ENCODE measurements at places on chromosomes 4 and X.

DNA sequence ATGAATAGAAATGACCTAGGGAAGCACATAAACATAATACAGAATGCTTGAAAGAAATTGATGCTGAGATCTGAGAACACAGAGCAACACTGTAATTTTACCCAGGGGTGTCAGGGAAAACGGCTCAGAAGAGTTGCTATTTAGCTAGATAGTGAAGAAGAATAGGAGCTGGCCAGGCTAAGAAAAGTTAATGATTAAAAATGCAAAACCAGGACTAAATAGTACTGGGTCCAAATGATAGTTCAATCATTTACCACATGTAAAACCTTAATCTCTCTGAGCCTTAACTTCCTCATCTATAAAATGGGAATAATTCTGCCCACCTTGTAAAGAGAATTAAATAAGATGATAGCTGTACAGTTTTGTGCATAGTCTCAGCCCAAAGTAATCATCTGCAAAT, 97.1 kb downstream of the PARM1 start:
- peaks cover 31% of the 10 kb centered on the region for H3K4me1 ChIP-seq
- no peaks in the 10 kb centered on the region for H3K27me3 ChIP-seq
- H3K36me3 ChIP-seq, result no peaks in the 10 kb centered on the region
- no peak overlapping the region for H3K4me3 ChIP-seq
- no peak overlapping the region for H3K27ac ChIP-seq

DNA sequence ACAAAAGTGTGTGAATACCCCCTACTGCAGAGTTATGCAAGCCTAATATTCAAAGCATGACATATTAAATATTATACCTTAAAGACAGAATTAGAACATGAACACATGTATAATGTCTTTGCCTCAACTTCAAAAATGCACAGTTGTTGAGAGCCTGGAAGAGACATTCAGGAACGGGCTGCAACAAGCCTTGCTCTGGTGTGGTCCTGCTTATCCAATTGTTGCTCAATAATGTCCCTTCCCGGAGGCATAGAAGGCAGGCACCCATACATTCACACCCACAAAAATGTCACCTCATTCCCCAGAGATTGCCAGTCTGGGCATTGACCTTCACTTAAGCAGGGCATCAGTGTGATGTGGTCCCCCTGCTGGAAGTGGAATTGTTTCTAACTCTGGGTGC, 238.8 kb downstream of the CBR4 start:
- no peaks in the 10 kb centered on the region for H3K36me3 ChIP-seq
- no peak overlapping the region for H3K27ac ChIP-seq
- H3K4me3 ChIP-seq, result no peak overlapping the region
- H3K4me1 ChIP-seq, result no peaks in the 10 kb centered on the region
- H3K27me3 ChIP-seq, result no peaks in the 10 kb centered on the region
- DNase-seq, result no peak

- no peak overlapping the region for H3K27ac ChIP-seq
- no peak for DNase-seq
- H3K36me3 ChIP-seq, result no peaks in the 10 kb centered on the region
- no peak overlapping the region for H3K4me3 ChIP-seq
- H3K4me1 ChIP-seq, result peaks cover 15% of the 10 kb centered on the region
These were observed 19.6 kb upstream of the SOD3 start for GRCh38 chr4:24775750-24776149.

DNA sequence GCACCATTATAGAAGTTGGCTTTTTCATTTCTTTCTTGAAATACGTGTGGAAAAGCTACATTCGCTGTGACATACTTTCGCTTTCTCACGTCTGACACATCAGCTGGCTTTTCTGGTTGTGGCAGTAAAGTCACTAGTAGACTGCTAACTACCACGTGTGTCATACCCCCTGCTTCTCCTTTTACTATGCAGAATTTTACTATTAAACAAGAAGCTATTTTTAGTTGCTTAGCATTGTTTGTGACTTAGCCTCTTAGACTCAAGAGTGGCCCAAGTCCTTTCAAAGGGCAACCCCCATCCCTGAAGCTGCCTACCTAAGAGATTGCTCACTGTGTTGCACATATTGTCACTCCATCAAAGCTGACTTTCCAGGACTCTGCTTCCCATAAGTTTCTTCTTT, 2.1 kb upstream of the IL2 start:
- H3K4me1 ChIP-seq, result no peaks in the 10 kb centered on the region
- no peaks in the 10 kb centered on the region for H3K27me3 ChIP-seq
- H3K4me3 ChIP-seq, result peak overlapping the region; percentile 4
- no peak overlapping the region for H3K27ac ChIP-seq

DNA sequence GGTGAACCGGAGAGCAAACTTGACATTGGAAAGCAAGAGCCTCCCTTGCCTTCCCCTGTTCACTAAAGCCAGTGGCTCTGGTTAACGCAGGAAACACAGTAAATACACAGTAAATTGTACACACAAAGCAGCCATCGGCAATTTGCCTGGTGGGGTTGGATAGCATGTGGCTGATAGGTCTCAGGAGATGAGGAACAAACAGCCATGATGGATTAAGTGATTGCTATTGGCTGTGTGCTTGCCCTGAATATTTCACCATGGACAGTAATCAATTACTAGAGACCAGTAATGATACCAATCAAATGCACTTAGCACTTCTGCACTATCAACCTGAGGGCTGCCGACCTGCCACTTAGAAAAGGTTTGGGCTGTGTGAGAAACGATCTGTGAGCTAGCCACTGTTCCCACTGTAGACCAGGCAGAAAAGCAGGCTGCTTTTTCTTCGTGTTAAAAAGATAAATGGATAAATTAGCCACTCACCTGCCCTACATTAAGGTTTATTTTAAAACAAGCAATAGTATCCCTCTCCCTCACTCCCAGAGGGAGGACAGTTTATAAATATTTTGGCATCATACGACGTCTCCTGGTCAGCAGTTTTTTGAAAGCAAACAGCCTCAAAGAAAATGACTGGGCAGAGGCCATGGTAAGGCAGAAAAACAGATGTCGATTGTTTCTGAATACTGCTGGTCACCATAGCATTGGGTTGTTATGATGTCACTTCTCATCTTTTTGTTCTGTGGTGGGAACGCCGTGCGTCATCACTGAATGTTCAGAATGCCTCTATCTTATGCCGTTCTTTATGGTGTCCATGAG, 167.1 kb downstream of the MAML3 start:
- no peaks in the 10 kb centered on the region for H3K27me3 ChIP-seq
- no peak overlapping the region for H3K4me3 ChIP-seq
- H3K36me3 ChIP-seq, result no peaks in the 10 kb centered on the region
- no peak for DNase-seq
- peaks cover 7% of the 10 kb centered on the region for H3K4me1 ChIP-seq

GRCh38 chr4:39596971-39597370, 41.7 kb downstream of the SMIM14 start:
- no peaks in the 10 kb centered on the region for H3K27me3 ChIP-seq
- DNase-seq, result no peak
- H3K27ac ChIP-seq, result no peak overlapping the region
- no peak overlapping the region for H3K4me3 ChIP-seq
- peaks cover 15% of the 10 kb centered on the region for H3K36me3 ChIP-seq
- H3K4me1 ChIP-seq, result no peaks in the 10 kb centered on the region

DNA sequence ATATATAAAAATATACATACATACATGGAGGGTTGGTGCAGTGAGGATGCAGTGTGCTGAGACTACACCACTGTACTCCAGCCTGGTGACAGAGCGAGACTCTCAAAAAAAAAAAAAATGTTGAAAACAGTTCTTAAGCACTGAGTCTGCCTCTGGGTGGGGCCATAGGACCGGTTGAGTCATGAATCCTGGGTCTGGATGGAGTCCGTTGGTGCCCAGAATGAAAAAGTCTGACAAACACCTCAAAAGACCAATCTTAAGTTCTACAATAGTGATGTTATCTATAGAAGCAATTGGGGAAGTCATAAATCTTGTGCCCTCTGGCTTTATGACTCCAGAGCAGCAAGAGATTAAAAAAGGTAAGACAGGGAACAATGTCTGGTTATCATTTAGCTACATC, 70.4 kb downstream of the FGFBP1 start:
- H3K4me1 ChIP-seq, result peaks cover 1% of the 10 kb centered on the region
- no peak overlapping the region for H3K4me3 ChIP-seq
- H3K36me3 ChIP-seq, result no peaks in the 10 kb centered on the region

GRCh38 chr4:77010841-77011354, 61.3 kb downstream of the SEPTIN11 start:
- no peak for DNase-seq
- H3K4me1 ChIP-seq, result peaks cover 21% of the 10 kb centered on the region
- no peaks in the 10 kb centered on the region for H3K36me3 ChIP-seq
- no peaks in the 10 kb centered on the region for H3K27me3 ChIP-seq
- no peak overlapping the region for H3K4me3 ChIP-seq
- no peak overlapping the region for H3K27ac ChIP-seq

GRCh38 chr4:88613417-88613875, 21.2 kb downstream of the HERC3 start:
- H3K4me1 ChIP-seq, result peaks cover 14% of the 10 kb centered on the region
- no peaks in the 10 kb centered on the region for H3K27me3 ChIP-seq
- no peak overlapping the region for H3K4me3 ChIP-seq
- H3K36me3 ChIP-seq, result peaks cover 77% of the 10 kb centered on the region

DNA sequence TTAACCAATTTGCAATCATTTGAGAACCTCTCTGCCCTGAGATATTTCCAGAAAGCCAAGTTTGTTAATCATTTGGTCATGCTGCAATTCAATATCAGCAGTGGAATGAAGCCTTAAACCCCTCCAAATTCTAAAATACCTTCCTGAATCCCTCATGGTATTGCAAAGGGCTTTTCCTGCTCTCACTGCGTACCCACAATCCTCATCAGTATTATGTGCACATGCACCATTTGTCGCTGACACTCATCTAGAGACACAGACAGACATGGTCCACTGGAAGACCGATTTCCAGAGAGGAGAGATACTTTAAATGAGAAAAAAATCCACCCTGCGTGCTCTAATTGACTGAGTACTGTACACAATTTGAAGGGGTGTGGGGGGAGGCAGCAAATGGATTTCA, 104.4 kb downstream of the GPC3 start:
- H3K36me3 ChIP-seq, result no peaks in the 10 kb centered on the region
- no peaks in the 10 kb centered on the region for H3K4me1 ChIP-seq
- no peak for DNase-seq
- peaks cover 4% of the 10 kb centered on the region for H3K27me3 ChIP-seq
- H3K4me3 ChIP-seq, result no peak overlapping the region

DNA sequence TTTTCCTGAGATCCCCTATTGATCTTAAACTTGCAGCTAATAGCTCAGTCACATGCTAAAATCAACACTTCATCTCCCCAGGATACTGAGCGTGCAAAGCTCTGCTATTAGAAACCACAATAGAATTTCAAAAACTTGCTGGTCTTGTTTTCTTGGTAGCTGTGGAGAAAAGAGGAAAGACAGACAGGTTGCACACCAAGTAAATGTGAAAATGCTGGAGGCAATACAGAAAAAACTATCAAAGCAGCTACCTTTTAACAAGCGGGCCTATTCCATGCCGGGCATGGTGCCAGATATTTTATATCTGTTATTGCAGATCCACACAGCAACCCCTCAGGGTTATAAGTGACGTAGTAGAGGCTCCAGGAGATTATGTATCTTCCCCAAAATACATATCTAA, 171.9 kb downstream of the DCTD start:
- DNase-seq, result no peak
- no peak overlapping the region for H3K27ac ChIP-seq
- no peaks in the 10 kb centered on the region for H3K27me3 ChIP-seq
- H3K4me1 ChIP-seq, result no peaks in the 10 kb centered on the region

DNA sequence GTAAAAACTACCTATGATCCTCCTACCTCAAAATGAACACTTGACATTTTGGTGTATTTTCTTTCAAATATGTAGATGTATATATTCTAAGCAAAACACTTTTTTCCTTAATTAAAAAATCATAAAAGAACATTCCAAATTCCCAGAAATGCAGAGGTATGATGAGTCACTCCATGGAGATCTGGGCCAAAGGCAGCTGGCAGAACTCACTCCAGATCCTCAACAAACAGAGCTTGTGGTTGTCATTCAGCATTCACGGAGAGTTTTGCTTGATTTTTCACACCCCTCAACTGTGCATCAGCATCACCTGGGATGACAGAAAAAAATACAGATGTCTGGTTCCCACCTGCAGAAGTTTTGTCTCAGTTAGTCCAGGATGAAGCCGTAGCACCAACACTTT, 144.6 kb downstream of the KIT start:
- no peaks in the 10 kb centered on the region for H3K27me3 ChIP-seq
- DNase-seq, result no peak
- no peak overlapping the region for H3K4me3 ChIP-seq
- H3K27ac ChIP-seq, result no peak overlapping the region

DNA sequence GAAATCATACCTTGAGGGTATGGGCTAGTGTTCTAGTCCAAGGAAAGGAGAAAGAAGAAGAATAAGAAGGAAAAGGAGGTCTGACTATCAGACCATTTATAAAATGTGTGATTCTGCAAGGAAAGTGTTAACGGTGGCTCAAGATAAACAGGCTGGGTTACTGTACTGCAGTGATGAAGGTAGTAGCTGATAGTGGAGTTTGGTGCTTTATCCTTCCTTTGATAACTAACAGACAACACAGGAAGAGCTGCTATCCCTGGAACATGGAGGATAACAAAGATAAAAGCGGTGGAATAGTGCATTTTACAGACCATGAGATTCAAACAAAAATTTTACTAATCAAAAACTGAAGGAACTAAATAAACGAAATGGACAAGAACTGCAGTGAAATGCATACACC, 2.6 kb downstream of the UNC5C start:
- H3K36me3 ChIP-seq, result no peaks in the 10 kb centered on the region
- H3K27me3 ChIP-seq, result peaks cover 22% of the 10 kb centered on the region
- no peak overlapping the region for H3K27ac ChIP-seq
- no peak overlapping the region for H3K4me3 ChIP-seq

- peak; percentile 12 for DNase-seq
- H3K36me3 ChIP-seq, result no peaks in the 10 kb centered on the region
- H3K4me3 ChIP-seq, result no peak within 1 kb of the TSS
- peaks cover 24% of the 10 kb centered on the region for H3K4me1 ChIP-seq
- H3K27me3 ChIP-seq, result peaks cover 5% of the 10 kb centered on the region
- H3K27ac ChIP-seq, result no peak within 1 kb of the TSS
These were observed at the start of gene SLC16A2 for GRCh38 chrX:74421036-74421739. Gene SLC16A2, plus strand, starts transcription at chrX:74421493. Its CDS starts 145 bp downstream, at chrX:74421638.

DNA sequence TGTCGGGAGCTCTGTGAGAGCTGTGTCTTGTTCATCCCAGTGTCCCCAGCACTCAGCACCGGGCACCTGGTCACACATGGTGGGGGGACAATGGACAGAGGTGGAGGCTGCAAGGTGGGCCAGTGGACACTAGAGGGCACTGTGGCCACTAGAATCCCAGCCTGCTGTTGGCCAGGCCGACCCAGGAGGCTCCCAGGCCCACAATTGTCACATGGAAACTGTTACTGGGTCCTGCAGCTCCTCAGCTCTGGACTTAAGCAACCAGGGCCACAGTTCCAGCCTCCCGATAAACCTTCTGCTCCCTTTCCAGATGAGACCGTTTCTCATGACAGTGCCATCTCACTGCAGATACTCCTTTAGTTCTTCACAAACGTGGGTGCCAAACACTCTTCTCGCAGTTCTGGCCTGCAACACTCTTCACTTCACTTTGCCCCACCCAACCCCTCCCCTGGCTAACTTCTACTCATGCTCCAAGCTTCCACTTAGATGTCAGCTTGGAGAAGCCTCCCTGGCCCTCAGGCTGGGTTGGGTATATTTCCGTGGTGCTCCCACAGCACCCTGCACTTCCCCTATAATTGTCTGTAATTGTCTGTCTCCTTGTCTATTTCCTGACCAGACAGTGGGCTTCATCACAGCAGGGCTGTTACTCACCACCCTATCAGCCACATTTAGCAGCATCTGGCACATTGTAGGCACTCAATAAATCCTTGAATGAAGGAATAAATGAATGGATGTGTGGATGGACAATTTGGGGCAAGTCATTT, 3.5 kb upstream of the IQSEC2 start:
- H3K4me3 ChIP-seq, result no peak overlapping the region
- peak; percentile 52 for DNase-seq
- peaks cover 74% of the 10 kb centered on the region for H3K4me1 ChIP-seq
- no peaks in the 10 kb centered on the region for H3K27me3 ChIP-seq
- no peaks in the 10 kb centered on the region for H3K36me3 ChIP-seq

GRCh38 chr4:40199179-40199670, 2.4 kb downstream of the RHOH start:
- H3K4me3 ChIP-seq, result no peak overlapping the region
- H3K36me3 ChIP-seq, result no peaks in the 10 kb centered on the region
- no peaks in the 10 kb centered on the region for H3K27me3 ChIP-seq

Data from CD14-positive monocyte (primary cell).